ENCODE measurements at places on chromosomes 7 and 10.

GRCh38 chr10:97140049-97140846, 45.5 kb downstream of the SLIT1 start:
- DNase-seq: peak; percentile 82

DNA sequence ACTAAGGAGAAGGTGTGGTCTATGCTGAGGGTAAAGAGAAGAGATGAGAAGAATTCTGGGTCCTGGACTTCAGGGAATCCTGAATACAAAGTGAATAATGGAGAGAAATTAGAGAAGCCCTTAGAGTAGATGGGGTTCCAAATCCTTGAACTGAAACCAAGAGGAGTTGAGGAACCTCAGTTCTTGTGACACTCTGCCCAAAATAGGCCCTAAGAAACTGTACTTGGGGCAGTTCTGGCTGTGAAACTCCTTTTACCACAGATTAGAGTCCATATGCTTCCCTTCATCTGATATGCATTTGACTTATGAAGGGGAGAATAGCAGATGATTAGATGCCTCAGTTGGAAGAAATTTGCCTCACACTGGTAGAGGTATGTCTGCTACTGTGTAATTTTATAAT, 19.0 kb downstream of the TES start:
- DNase-seq: no peak

DNA sequence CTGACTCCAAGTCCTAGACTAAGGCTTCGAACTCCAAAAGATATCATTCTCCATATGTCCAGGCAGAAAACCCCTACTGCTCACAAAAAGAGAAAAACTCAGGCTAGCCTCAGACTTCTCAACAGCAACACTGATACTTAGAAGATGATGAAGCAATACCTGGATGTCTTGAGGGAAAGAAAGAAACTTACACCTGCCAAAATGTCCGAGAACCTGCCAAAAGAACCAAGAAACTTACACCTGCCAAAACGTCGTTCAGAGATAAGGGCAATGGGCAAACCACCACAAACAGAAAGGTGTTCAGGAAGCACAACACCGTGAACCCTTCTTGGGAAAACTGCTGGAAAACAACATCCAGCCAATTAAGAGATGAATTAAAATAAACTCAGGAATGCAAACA, 15.3 kb downstream of the ABLIM1 start:
- DNase-seq: no peak

GRCh38 chr10:62498271-62498670, 124.1 kb downstream of the ZNF365 start:
- DNase-seq: no peak

GRCh38 chr7:8310876-8311275, 48.9 kb upstream of the ICA1 start:
- no peak for DNase-seq

GRCh38 chr7:117041007-117041406, 87.7 kb downstream of the ST7 start:
- DNase-seq: no peak

GRCh38 chr7:18997477-18998150, 119.8 kb downstream of the TWIST1 start:
- no peak for DNase-seq

DNA sequence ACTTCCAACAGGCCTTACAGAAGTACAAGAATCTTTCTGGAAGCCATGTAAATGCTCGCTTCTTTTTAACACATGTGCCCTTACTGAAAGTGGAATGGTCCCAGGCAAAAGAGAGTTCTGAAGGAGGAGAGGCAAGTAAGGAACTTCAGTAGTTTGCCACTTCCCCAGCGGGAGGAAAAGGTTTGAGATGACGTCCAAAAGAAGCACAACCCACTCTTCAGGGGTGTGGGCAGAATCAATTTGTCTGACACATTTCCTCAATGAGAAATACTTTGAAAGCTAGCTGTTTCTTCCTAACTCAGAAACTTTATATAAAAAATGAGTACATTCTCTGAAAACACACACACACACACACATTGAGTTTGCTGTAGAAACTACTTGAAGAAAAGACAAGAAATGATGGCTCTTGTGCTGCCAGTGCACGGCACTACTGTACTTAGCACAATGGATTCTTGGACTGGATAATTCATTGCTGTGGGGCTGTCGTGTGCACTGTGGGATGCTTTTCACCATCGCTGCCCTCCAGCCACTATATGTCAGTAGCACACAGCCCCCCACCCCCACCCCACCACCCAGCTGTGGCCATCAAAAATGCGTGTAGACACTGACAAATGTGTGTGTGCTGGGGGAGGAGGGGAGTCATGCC, 183.0 kb downstream of the SRPK2 start:
- no peak for DNase-seq

- no peak for DNase-seq
Measured at GRCh38 chr7:29319719-29320521, 125.3 kb downstream of the CHN2 start.

GRCh38 chr7:44324481-44325200, 753 bp downstream of the CAMK2B start:
- peak; percentile 58 for DNase-seq

- DNase-seq: peak; percentile 15
Measured at GRCh38 chr10:23037152-23037551, 58.2 kb upstream of the MSRB2 start.

DNA sequence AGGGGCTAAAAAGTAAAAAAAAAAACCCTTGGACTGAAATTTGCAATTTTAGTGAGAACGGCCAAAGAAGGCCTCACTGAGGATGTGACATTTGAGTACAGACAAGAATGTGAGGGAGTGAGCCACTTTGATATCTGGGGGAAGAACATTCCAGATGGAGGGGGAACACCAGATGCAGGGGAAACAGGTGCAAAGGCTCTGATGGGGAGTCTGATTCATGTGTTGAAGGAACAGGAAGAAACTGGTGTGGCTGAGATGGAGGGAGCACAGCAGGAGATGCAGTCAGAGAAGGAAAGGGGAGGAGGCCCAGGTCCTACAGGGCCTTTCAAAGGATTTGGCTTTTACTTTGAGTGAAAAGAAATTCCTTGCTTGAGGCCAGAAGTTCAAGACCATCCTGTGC, 615.7 kb upstream of the NRP1 start:
- no peak for DNase-seq

DNA sequence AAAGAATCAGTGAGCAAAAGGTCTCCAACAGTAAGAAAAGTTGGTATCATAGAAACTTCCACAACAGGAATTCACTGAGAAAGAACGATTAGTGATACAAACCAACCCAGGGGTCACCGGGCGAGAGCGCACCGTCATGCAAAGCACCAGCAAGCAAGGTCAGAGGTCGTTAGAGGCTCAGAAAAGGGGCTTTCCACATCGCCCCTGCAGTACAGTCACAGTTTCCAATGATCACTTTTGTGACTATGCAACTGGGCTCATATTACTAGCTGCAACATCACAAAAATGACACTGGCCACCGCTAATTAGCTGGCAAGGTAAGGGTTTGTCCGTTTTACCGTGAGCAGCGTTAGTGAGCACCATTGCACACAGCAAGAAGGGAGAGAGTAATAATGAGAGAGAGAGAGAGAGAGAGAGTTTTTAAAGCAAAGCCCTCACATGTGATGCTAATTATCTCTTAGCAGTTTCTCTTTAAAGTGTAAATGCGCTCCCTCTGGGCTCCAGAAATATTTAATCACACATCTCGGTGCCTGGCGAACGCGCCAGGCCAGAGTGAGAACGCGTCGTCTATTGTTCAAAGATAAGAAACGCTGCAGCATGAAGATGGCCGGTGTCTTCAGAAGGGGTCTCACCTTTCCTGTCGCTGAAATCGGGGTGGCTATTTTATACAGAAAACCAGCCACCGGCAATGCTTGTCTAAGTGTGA, 237.5 kb downstream of the DNAJB6 start:
- no peak for DNase-seq

GRCh38 chr10:117792214-117792613, 249.7 kb downstream of the EMX2 start:
- DNase-seq: no peak

DNA sequence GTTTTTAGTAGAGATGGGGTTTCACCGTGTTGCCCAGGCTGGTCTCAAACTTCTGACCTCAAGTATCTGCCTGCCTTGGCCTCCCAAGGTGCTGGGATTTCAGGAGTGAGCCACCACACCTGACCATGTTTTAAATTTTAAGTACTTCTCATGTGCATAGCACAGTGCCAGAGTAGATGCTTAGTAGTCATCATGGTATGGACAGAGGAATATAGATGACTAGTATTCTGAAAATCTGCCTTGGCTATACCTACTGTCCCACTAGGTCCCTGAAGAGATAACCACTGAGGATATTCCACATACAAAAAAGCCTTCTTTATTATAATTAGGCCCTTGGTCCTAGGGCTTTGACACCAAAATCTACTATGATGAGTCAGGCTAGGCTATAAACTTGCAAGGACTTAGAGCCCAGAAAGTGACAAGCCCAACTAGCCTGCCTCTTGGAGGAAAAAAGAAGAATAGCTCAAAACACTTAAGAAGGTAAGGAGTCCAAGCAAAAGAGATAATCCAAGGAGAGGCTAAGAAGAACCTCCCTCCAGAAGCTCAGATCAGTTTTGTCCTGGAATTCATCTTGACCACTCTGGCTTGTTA, 34.0 kb downstream of the LUC7L2 start:
- no peak for DNase-seq

DNA sequence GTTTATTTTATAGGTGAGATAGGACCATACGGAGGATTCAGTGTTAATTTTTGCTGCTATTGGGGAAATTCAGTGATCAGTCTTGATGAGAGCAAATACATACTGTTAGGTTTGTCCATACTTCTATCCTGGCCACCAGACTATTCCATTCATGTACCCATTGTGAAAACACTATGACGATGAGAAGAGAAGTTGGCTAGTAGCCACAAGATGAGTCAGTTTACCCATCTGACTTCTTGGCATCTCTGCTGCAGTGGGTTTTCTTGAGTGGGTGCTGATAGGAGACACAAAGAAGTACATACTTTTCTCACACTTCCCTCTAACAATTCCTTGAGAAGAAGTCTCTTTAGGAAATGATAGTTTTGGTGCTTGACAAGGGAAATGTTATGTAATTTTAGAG, 133.1 kb downstream of the TFPI2 start:
- no peak for DNase-seq

DNA sequence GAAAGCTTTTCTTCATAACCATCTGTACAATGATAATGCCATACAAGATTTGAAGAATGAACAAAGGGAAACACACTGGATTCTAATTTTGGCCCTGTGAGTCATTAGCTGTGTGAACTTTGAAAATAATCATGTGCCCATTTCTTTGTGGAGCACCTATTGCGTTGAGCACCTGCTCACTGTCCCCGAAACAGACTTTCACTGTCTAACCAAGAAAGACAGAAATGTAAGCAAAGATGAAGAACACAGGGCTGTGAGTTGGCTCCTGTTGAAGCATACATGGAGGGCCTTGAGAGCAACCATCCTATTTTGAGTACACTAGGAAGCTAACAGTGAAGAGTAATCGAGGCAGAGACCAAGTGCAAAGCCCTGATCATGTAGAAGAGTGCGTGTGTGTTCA, 118.4 kb upstream of the SLC25A13 start:
- DNase-seq: no peak

DNA sequence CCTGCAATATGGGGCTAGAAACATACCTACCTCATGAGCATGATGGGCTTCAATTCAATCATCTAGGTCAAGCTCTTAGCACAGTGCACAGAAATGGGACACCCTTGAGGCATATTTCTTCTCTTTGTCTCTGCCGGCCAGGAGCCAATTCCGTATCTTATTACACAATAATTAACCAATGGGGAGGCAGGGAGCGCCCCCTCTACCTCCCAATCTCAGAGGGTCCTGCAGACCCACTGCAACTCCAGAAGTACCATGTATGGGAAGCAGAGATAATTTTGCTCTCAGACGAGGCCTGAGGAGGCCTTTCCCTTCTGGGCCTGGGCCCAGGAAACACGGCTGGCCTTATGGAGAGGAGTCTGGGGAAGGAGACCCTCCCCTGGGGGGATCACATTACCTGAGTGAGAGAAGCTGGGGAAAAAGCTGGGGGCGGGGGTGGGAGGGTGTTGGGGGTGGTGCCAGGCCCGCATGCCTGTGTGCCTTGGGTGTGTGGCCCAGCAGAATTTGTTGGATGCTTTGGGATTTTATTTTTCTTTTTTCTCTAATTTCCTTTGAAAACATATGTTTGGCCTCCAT, 155.5 kb downstream of the UBE2H start:
- DNase-seq: no peak

DNA sequence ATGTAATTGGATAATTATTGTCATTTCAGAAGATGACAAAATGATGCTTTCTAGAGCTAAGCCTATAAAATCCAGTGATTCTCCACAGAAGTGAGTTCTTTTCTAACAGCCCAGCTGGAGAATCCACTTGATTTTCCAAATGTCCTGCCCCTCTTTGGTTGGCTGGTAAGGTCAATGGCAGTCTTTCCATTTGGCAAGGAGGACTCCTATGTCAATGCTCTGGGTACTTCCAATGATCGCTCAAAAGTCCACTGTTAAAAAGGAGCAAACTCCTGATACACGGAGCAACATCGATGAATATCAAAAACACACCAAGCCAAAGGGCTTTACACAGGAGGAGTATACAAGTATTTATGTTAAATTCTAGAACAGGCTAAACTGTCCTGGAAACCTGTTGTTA, 57.8 kb downstream of the STK17A start:
- no peak for DNase-seq

- DNase-seq: no peak
Measured at GRCh38 chr10:93753621-93754250, 4.0 kb upstream of the LGI1 start.

GRCh38 chr7:125119559-125120115, 190.0 kb upstream of the POT1 start:
- DNase-seq: no peak

- no peak for DNase-seq
Measured at GRCh38 chr10:76906256-76906655, 731.4 kb downstream of the KCNMA1 start.

- DNase-seq: no peak
Measured at GRCh38 chr7:99928994-99929729, at the start of gene GJC3. Gene GJC3 (minus strand): TSS chr7:99929620. CDS start chr7:99929620, 0 bp downstream.

GRCh38 chr10:117544004-117544701, 1.6 kb downstream of the EMX2 start:
- no peak for DNase-seq

- DNase-seq: no peak
Measured at GRCh38 chr7:151592868-151593486, 73.3 kb upstream of the RHEB start.

- no peak for DNase-seq
Measured at GRCh38 chr10:109047856-109048255, 875.5 kb downstream of the XPNPEP1 start.

DNA sequence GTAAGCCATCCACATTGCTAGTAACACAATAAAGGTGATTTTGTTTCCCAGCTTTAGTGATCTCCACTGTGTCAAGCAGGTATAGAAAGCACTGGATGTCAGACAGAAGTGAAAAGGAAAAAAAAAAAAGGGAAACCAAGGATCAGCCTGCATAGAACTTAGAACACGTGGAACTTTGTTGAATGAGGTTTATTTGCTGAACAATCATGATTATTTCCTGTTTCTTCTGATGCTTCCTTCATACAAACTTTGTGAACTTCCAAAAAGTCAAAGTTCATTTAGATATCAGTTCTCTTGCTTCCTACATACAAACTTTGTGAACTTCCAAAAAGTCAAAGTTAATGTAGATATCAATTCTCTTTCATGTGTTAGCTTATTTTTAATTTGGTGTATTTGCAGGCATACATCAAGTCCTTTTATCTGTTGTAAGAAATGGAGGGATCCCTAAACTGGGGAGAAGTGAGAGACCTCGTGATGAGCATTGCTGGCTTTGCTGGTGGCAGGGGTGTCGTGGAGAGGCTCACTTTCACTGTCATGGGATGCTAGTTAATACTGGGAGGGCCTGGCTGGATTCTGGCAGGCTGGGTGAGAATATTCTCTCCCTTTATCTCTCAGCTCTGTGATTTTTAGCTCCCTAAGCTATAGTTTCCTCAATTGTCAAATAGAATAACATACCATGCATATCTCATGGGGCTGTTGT, 298.4 kb downstream of the INHBA start:
- DNase-seq: no peak

- DNase-seq: no peak
Measured at GRCh38 chr10:4477664-4478063, 348.3 kb upstream of the AKR1E2 start.

All from C1 segment of cervical spinal cord (tissue), 14 donors.